Dermis blood vessel endothelial cell (primary cell): ENCODE measurements at places on chromosomes 16 and 17. TPM values are rescaled to one million over a fixed set of nuclear protein-coding genes. Genes with fewer than 3 reads are reported as not detected.

GRCh38 chr16:10988879-10989278 lies 44.5 kb downstream of the CLEC16A start:
- no peak for DNase-seq

The SLC6A2 gene
- not detected in 2 replicates for total RNA-seq

The ZNF423 gene
- 7.1 and 13.4 TPM in 2 replicates for total RNA-seq

The GPR142 gene
- total RNA-seq = 0.09 and 0.68 TPM in 2 replicates

The IRF8 gene
- total RNA-seq = 2.4 and 25.9 TPM in 2 replicates
